ENCODE measurements at places on chromosomes 2 and 18.

- DNase-seq = no peak
Observed at GRCh38 chr2:201913201-201913600, 106.9 kb downstream of the CDK15 start.

DNA sequence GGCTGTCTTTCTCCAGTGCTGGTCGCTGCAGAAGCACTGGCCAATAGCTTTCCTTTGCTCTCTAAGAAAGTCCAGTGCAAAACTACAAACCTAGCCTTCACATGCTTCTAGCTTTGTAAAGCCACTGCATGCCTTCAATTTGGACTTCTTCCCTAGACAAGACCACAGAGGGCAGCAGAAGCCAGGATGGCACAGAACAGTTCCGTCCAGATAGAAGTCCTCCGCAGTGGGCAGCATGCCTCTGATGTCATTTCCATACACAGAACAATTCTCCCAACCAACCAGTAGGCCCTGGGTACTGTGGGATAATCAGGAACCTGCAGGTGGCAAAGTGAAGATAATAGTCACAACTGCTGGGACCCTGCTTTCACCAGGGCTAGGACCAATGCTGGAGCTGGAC is 3.3 kb downstream of the ST6GAL2 start:
- peak; percentile 37 for DNase-seq

- no peak for DNase-seq
Observed at GRCh38 chr2:47056374-47056773, 98.7 kb downstream of the STPG4 start.

DNA sequence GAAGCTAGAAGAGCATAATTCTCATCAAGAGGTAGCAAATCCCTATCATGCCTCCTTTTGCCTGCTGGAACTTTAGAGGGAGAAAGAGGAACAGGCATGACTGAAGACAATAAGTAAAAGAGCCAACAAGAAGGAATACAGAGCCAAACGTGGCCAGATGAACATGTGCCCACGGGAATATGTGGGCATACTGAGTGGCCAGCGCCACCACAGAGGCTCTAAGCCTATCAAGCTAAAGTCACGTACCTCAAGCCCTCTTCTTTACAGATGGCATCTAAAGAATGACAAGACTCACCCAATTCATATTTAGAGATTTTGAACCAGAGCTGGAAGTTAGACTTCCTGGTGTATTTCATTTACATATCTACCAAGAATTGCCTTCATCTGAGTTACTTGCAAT is 59.9 kb upstream of the ITGA4 start:
- no peak for DNase-seq

- no peak for DNase-seq
Observed at GRCh38 chr2:7972670-7973069, 709.2 kb upstream of the ID2 start.

- DNase-seq = peak; percentile 2
Observed at GRCh38 chr2:83900862-83901261, 558.2 kb downstream of the SUCLG1 start.

DNA sequence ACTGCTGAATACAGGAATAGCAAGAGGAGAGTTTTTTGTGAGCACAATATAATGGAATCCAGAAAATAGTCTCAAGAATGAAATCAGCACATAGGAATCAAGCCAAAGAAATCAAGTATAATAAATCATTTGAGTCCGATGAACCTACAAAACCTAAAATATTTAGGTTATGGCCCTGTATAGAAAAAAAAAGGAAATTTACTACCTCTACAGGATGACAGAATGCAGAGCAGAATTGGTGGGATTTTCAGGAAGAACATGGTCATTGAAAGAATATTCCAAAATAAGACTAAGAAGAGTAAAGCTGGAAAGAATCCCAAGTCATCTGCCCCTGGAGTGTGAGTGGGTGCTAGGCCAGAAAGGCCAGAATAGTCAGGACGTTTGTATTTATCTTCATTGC is 1041.2 kb upstream of the CDH2 start:
- DNase-seq = no peak

DNA sequence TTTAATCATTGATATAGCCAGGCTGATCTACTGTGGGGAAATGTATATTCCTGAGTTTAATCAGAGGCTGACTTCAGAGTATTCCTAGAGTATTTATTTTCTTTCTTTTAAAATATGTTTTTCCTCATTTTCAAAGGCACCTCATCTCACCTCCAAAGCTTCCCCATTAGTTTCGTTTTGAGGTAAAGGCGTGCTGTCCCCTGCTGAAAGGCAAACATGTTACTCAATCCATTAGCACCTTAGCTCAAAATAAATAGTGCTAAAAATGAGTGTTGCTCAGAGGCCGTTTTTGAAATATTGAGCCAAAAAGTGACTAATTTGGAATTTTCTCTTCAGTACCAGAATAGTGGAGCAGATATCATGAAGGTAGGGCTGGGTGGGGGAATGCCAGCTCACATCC is 386.2 kb downstream of the SOX11 start:
- DNase-seq = no peak

DNA sequence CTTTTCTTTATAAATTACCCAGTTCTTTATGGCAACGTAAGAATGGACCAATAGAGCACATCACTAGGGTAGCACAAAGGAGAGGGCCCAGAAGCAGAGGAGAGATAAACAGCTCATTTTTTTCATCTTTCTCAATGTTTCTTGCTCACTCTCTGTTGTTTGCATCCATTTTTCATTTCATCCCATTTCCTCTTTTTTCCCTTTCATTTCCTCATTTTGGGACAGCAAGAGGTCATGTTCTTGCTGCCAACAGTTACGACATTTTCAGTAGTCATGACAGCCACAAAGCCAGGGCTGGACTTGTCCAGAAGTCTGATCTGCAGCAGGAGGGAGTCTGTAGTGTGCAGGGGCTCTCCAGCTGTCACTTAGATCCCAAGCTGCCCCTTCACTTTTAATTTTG is 52.7 kb upstream of the CYP1B1 start:
- no peak for DNase-seq

DNA sequence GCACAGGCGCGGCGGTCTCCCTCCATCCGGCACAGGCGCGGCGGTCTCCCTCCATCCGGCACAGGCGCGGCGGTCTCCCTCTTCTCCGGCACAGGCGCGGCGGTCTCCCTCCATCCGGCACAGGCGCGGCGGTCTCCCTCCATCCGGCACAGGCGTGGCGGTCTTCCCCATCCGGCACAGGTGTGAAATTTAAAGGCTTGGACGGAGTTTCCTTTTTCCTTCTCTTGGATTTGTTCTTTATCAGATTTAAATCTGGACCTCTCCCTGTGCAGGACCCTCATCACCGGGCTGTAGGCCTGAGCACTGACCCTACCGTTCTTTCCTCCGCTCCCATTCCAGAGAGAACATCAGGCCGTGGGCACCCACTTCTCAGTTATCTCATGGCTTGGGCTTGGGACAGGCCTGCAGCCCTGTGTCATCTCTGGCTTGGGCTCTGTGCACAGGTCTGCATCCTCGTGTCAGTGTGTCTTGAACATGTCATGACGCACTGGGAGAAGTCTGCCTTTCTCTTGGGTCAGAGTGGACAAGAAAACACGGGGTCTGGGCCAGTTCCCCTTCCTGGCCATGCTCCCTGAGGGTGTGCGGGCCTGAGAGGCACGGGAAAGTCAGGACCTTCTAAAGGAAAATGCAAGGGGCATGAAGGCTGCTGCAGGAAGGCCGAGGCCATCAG is 53.9 kb upstream of the PXDN start:
- no peak for DNase-seq

GRCh38 chr2:21429747-21430146 is 306.0 kb downstream of the TDRD15 start:
- DNase-seq = no peak

- no peak for DNase-seq
Observed at GRCh38 chr2:30527859-30528258, 80.8 kb downstream of the LCLAT1 start.

- peak; percentile 17 for DNase-seq
Observed at GRCh38 chr2:65604246-65604645, 171.8 kb upstream of the SPRED2 start.

DNA sequence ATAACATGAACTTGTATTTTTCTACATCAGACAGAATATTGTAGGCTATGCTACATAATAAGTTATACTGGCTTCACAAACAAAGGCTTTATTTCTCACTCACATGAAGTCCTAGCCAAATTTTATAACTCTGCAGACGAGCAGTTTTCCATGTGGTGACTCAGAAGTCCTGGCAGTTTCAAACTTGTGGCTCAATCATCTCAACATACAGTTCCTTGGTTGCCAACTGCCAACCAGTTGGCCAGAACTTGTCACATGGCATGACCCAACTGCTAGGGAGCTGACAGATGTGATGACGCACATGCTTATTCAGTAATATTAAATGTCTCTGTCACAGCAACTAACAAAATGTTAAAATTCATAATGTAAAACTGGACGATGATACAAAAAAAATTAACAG is 63.8 kb upstream of the ZC3H15 start:
- no peak for DNase-seq

GRCh38 chr18:62797329-62797728 is 82.0 kb downstream of the PHLPP1 start:
- no peak for DNase-seq

GRCh38 chr2:16520891-16521290 is 144.7 kb downstream of the CYRIA start:
- DNase-seq = no peak

- no peak for DNase-seq
Observed at GRCh38 chr18:76451396-76452331, 43.4 kb downstream of the ZNF516 start.

- DNase-seq = no peak
Observed at GRCh38 chr2:2022941-2023586, 278.7 kb upstream of the PXDN start.

DNA sequence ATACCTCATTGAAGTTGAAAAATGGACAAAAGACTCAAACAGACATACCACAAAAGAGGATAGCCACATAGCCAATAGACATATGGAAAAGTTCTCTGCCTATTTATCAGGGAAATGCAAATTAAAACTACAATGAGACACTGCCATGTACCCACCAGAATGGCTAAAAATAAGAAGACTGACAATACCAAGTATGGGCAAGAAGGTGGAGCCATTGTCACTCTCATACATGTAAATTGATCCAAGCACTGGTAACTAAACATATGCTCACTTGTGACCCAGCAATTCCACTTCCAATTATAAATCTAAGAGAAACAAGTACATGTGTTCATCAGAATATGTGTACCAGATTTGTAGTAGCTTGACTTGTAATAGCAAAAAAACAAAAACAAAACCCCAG is 4.6 kb downstream of the LOXHD1 start:
- DNase-seq = no peak

GRCh38 chr2:66930339-66931220 is 466.6 kb upstream of the ETAA1 start:
- no peak for DNase-seq

DNA sequence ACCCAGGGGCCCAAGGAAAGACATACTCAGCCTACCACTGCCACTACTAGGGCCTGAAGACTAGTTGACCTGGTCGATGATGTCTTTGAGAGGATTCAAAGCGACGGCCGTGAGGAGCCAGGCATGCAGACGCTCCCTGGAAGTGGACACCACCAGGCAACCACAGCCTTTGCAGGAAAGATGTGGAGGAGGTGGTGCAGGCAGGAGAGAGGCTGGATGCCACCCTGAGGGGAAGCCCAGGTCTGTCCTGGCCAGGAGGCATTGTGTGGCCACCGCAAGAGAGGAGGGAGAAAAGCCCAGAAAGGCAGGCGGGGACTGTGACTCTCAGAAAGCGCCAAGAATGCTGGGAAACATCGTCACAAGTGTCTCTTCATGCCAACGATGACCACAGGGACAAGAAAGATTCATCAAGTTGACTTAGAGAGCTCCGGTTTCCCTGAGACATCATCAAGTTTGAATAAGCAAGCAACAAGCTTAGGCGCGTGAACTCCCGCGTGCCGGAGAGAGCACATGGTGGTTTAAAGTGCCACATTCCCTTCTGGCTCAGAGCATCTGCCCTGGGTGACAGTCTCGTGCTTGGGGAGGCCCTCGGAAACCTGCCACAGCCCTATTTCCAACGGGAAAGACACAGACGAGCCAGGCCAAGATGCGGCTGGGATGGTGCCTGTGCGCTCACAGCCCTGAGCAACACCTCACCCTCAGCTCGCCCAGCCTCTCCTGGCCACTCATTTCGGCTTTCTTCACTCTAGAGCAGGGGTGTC is 464.5 kb upstream of the SALL3 start:
- DNase-seq = no peak

GRCh38 chr2:35803126-35803525 is 552.5 kb upstream of the CRIM1 start:
- DNase-seq = no peak

DNA sequence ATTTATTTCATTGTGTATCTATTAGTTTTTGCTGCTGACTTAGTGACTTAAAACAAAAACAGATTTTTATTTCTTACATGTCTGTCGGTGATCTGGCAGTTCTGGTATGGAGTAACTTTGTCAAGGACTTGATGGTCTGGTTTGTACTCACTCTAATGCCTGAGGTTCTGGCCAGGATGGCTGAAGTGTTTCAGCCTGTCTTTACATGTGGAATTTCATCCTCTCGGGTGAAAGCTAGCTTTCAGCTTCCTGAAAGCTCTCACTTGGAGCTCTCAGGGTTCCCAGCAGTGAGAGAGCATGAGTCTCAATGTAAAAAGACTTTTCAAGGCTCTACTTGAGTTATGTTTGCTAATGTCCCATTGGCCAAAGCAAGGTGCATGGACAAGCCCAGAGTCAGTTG is 216.4 kb downstream of the NR4A2 start:
- DNase-seq = no peak
